ENCODE measurements at places on chromosomes 3 and 15.

DNA sequence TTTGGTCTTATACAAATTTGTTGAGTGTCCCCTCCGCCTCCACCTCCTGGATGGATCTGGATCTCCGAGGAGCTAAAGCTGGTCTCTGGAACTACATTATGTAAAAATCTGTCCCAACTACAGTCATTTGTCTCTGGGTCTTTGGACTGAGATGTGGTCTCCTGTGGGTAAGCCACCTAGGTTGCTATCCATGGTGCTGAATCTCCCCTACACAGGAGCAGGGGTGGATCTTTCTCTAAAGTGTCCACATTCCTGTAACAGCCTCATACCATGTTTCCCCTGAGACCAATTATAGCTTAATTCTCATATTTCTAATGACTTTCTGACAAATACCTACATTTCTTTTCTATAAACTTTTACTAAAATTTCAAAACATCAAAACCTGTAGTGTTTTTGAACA lies 625.8 kb downstream of the TAFA4 start:
- DNase-seq = no peak

DNA sequence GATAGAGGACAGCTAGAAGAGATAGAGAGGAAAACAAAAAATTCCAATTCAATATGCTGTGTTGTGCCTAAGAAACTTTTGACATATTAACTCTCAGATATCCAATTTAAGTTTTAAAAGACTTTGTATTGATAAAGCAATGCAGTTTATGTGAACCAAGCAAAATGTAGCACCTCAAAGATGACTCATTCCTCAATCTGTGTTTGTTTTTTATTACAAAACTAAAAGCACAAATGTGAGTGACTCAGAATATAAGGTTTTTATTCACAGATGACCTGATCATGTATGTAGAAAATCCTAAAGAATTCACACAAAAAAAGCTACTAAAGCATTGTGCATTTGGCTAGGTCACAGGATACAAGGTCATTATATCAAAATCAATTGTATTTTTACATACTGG lies 11.1 kb downstream of the HCLS1 start:
- DNase-seq = no peak

DNA sequence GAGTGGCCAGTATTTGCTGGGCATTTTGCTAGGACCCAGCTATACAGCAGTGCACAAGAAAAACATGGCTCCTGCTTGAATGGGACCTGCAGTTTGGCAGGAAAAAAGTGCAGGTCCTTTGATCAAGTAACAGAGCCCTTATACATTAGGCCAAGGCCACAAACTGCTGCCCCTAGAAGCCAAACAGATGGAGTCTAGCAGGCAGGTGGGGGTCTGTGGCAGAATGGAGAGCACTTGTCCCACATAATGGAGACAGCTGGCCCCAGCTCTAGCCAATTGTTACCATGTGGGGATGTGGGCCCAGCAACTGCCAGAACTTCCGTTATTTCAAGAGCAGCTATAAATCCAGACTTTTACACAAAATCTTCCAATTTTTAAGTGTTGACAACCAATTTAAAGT lies 79.3 kb downstream of the SHQ1 start:
- no peak for DNase-seq

DNA sequence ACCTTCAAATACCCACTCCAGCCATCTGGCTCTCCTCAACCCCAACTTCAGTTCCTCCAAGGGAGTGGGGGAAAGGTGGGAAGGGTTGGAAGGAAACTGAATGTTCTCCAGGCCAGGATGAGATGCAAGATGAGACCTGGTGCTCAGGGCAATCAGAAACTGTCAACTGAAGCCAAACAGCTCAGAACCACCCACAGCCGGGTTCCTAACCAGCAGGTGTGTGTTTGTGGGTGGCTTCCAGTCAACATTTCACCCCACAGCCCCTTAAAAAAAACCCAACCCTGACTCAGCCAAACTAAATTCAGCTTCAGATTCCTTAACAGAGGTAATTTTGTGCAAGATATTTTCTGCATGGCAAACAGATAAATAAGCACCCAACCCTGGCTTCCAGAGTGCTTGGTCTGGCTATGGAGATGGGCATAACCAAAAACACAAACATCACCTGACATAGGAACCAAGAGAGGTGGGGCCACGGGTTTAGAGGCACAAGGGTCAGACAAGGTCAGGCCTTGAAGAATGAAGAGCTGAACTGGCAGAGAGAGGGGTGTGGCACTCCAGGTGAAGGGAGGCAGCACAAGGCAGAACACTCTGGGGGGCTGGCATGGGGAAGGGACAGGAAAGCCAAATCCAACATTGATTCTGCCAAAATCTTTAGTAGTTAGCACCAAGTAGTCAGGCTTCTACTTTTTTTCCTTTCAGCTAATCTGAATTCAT lies 34.7 kb downstream of the ZNF445 start:
- DNase-seq = no peak

DNA sequence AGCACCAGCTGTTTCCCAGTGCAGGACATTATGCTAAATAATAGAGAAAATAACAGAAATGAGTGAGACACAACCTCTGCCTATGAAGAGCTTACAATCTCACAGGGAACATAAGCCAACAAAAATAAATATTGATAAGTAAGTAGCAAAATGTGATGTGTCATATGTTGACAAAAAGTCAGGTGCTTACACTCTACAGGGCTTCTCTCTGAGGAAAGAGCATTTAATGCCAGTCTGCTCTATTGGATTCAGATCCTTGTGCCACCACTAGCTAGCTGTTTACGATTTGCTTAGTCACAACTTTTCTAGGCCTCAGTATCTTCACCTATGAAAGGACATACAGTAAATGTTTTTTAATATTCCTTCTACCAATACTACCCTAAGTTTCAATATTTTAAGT lies 500.9 kb upstream of the NAALADL2 start:
- no peak for DNase-seq

DNA sequence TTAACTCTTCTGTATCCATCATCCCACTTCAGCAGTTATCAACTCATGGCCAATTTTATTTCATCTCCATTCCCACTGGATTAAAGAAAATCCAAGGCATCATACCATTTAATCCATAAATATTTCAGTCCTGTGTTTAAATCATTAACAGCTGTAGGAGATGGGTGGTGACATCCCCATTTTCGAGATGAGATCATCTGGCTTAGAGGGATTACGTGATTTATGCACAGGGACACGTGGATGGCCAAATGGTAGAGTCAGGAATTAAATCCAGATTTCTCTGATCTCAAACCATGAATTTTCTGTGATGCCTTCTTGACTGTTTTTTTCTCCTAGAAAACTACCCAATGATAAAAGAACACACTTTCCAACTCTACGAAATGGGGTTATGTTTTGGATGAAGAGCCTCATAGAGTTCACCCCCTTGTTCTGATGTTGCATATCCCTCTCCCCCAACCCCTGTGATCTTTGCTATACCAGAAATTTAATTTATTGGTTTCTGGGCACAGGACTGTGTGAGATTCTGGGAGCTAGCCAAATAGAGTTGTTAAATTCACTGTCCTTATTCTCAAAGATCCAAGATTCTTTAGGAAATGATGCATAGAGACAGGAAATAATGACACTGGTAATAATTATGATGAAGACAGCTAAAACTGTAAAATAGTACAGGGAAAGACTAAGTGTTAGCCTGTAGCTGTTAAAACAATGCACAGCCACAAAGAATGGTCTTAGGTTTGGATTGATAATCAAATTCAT lies 7.4 kb downstream of the ZNF589 start:
- no peak for DNase-seq

Data from D721Med (cell line).